ENCODE measurements at places on chromosomes 5 and 9.

GRCh38 chr5:173331956-173332479 lies 3.8 kb upstream of the STC2 start:
- peak; percentile 93 for DNase-seq

DNA sequence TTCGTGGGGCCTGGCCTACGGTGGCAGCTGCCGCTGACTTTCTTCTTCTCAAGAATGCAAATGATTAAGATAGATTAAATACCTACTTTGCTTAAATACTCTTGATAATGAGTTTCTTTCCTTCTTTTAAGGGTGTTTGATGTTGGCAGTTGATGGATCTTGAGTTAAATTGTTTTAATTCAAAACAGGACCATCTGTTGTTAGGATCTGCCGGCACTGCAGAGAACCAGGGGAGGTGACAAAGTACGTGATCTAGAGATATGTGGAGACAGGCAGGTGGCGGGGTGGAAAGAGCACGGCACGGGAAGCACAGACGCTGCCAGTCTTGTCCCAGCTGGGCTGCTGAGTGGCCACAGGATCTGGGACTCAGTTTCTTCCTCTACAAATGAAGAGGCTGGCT lies 37.9 kb downstream of the MED27 start:
- DNase-seq, result no peak

DNA sequence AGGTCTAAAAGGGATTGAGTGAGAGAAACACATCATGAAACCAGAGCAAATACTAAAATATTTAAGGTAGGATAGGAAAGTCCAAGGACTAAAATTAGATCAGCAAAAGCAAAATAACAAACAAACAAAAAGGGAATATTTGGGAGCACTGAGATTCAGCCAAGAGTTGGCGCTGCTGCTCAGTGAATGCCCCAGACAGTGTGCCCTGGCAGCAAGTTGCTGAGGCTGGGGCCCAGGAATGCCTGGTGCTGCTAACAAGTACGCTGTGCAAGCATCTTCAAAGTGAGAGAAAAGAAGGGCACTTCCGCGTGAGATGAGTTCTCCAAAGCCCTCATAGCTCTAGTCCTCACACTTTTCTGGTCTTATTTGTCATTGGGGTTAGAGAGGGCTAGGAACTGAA lies 603.3 kb downstream of the EFNA5 start:
- DNase-seq, result no peak

DNA sequence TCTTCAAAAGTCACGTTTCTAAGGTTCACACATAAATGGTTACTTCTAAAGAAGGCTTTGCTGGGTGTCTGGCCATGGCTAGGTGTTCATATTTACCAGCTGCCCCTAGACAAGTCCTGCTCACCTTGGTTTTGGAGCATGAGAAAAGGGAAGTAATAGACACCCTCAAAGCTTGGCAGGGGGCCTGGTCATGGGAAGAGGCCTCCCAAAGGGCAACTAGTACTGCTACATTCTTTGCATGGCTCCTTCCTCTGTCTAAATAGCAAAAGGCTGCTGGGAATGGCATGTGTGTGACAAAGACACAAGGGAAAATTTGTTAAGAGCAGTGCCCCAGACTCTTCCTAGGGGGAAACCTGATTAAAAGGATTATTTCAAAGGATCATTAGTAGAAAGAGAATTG lies 93.4 kb downstream of the NRG2 start:
- DNase-seq, result no peak

DNA sequence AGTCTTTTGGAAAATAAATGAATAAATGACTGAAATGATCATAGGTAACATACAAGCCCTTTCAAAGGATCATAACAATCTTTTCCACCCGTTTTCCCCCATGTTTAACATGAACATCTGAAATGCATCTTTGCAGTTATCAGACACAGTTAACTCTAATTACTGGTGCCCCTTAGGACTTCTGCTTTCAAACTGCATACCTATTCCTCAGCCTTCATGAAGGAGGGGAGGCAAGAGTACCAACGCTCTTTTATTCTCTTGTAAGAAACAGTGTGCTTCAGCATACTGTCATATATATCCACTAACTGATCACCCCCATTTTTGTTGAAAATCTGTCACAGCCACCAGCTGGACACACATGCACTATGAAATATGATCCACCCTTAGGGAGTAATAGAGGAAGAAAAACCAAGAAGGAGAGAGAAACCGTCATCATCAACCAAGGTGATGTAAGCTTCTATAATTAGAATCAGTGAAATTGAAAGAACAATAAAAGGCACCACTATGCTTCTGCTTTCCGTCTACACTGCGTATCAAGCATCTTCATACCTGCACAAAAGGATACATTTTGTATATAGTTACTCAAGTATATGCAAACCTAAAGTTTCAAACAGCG lies 98.7 kb downstream of the RAPGEF6 start:
- DNase-seq, result no peak

GRCh38 chr5:136814619-136815378 lies 449.5 kb upstream of the TRPC7 start:
- no peak for DNase-seq

DNA sequence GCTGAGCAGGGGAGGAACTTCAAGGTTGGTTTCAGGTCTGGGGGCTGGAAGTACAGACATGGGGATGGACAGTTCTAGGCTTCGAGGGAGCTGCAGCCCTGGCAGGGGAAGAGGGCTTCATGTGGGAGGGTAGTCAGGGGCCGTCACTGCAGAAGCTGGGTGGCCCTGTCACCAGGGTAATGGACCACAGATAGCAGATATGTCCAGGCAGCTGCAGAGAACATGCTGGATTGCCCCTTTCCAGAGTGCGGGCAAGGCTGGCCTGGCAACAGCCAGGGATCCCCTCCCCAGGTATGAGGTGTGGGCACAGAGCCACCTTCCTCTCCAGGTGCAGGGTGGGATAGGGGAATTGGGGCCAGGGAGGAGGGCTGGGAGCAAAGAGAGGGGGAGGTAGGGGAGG lies 206.5 kb downstream of the GADD45G start:
- DNase-seq, result no peak

- DNase-seq, result peak; percentile 40
Measured at GRCh38 chr9:125701351-125701750, 5.7 kb downstream of the MAPKAP1 start.

- no peak for DNase-seq
Measured at GRCh38 chr5:83418356-83419321, 52.9 kb upstream of the VCAN start.

DNA sequence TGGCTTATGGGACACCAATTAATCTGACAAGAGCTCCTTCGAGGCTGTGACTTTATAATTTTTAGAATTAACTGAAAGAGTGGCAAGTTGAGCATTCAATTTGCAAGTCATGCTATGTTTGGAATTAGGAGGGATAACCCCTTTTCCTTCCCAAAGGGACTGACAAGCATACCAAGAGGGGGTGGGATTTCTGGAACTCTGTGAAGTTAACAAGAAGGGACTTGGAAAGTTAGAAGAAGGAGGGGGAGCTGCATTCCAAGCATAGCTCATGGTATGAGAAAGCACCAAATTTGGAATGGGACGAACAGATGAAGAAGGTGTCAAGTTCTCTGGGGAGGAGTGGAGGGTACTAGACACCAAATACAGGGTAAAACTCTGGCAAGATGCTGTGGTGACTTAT lies 8.9 kb upstream of the PALM2AKAP2 start:
- no peak for DNase-seq

- DNase-seq, result no peak
Measured at GRCh38 chr9:128190516-128191405, 611 bp downstream of the CIZ1 start.

GRCh38 chr5:133387621-133388020 lies 224.7 kb downstream of the FSTL4 start:
- DNase-seq, result no peak

DNA sequence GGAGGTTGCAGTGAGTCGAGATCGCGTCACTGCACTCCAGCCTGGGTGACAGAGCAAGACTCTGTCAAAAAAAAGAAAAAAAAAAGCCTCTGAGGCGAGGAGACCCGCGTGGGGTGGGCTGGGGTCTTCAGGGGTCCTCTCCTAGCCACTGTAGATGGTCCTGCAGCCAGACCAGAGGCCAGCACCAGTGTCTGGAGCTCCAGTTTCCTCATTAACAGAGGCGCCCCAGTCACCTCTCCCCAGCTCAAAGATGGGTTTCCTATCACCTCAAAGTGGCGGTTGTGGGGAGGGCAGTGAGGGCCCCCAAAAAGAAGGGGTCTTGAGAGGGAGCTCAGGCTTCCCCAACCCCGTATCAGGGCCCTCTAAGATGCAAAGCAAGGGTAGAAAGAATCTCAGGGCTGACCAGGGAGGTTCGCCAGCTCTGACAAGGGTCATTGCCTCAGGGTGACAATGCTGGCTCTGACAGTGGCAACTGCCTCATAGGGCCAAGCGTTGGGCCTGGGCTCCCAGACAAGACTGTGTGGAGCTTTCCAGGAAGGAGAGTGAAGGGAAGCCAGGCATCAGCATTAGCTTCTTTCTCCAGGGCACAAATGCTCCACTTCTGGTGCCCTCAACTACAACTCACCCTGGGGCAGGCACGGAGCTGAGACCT lies 15.0 kb downstream of the STK10 start:
- DNase-seq, result no peak

DNA sequence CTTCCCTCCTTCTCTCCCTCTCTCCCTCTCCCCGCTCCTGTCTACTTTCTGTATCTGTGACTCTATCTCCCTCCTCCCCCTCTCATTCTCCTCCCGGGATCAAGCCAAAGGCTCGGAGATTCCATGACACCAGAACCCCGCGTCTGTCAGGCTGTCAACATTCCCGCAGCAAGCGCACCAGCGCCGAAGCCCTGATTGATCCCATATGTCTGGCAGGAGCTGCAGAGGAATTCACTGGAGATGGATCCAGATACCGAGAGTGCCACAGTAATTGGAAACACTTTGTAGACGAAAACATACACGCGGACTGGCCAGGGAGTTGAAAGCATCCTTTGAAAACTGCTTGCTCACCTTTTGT lies 300 bp upstream of the SVEP1 start:
- DNase-seq, result no peak

DNA sequence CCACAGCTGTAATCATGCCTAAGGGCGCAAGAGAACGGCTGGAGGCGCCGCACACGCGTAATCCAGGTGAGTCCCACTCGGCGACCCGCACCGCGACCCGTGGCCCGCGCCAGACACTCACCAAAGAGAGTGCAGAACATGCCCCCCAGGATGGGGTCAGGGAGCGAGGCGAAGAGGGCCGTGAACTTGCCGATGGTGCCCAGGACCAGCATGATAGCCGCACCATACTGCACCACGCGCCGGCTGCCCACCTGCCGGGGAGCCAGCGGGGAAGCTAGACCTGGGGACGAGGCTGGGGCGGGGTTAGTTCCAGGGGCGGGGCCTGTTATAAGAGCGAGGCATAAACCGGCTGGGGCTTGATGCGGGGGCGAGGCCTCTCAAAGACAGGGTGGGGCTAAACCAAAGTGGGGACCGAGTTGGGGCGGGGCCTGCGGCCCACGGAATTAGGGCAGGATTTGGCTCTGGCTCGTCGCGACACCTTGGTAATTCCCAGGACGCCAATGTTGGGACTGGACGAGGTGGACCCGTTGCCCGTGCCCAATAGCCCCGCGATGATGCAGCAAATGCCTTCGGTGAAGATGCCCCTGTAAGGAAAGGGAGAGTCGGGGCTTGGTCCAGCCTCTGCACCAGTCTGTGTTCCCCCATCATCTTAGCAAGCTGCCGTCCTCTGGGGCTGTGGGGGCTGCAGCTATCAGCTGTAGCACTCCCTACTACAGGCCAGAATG lies 4.8 kb downstream of the SLC23A1 start:
- no peak for DNase-seq

DNA sequence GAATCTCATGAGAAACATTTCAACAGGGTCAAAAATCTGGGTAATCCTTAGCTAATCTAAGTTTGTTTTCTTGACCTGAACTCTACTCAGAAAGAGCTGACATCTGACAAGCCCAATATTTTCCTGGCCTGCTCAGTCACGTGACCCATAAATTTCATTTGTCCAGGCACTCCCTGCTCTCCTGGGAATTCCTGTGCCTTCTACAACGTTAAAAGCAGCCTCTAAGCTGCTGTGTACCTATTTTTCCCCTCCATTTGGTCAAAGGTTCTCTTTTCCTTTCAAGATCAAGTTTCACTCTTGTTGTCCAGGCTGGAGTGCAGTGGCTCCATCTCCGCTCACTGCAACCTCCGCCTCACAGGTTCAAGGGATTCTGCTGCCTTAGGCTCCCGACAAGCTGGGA lies 148.8 kb upstream of the ABCA1 start:
- DNase-seq, result no peak

DNA sequence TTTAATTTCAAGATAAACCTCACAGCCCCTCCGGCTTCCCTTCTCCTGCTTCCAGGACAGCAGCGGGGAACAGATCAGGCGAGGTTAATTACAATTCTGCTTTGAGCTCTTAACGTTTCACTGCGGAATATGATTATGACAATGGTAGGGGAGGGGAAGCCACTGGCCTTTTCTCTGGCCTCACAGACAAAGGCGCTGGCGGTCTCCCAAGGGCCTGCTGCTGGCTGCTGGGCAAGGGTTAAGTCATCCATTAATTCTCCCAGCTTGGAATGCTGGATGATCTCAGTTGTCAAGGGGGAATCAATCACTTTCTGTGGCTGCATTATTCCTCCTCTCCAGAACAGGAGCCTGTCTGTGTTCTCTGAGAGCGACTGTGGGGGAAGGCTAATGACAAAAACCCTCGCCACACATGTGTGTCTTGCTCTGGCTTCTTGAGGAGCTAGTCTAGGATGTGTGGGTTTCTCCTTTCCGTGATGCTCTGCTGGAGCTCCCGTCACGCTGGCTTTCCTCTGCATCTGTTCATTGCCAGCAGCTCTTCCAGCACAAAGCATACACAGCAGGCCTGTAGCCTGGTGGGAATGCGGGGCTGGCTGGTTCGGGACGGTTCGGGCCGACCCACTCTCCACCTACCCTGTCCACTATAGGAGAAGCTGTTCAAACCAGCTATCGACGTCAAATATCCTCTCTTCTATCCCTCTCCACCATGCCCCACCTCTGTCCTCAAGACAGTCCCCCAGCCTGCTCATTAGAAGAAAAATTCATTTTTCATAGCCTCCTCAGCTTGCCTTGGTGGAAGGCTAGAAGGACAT lies 82.8 kb downstream of the DCP2 start:
- no peak for DNase-seq

DNA sequence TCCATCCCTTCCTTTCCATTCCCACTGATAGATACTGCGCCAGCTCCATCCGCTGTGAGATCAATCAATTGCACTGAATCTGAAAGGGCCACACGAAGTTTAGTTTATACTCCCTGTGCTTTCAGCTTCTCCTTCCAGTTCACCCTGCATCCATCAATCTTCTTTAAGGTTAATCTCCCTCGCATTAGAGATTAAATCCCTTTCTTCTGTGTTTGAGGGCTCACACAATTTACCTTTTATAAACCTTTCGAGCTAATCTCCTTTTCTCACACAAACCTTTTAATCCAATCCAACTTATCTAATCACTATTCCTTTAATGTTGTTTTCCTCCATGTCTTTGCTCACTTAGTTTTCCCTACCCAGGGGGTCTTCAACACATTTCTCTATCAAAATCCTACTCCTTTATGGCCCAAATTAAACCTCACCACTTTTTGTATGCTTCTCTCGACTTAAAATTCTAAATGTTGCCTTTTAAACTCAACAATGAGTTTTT lies 64.6 kb upstream of the HAPLN1 start:
- no peak for DNase-seq

Measured in activated T-cell treated with anti-CD3 and anti-CD28 coated beads, Interleukin-2, amount 50 U/mL, for 72 hours (primary cell).